ENCODE measurements at places on chromosomes 13 and 19.

DNA sequence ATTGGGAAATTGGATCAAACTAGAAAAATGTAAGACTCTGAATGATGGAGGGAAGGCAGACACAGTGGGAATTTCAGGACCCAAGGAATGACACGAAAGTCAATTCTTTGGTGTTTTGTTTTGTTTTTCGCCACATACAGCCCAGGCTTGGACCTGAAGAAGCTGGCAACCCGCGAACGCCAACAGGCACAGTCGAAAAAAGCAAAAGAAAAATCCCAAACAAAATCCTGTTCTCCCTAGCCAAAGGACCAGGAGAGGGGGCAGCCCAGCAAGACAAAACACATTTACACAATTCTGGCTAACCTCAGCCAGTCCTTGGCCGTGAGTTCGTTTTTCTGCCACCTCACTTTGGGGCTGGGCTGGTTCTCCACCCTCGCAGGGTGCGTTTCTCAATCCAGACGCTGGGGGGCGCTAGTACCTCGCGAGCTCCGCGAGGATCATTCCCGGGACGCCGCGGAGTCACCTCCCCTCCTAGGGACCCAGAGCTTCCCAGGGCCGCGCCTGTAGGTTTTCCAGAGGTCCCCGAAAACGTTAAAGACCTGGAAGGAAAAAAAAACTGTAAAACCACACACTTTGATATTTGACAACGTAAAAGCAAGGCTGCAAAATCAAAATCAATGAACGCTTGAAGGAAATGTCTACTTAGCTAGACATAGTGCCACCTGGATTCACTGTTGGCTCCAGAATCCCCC, 34.9 kb upstream of the TPM4 start:
- DNase-seq = peak; percentile 62

GRCh38 chr13:22960827-22961226, 220.0 kb upstream of the SGCG start:
- DNase-seq = no peak

- DNase-seq = peak; percentile 54
Measured at GRCh38 chr19:38852231-38853044, 2.7 kb upstream of the HNRNPL start.

- DNase-seq = peak; percentile 88
Measured at GRCh38 chr13:105773863-105774538, 761.5 kb downstream of the EFNB2 start.

DNA sequence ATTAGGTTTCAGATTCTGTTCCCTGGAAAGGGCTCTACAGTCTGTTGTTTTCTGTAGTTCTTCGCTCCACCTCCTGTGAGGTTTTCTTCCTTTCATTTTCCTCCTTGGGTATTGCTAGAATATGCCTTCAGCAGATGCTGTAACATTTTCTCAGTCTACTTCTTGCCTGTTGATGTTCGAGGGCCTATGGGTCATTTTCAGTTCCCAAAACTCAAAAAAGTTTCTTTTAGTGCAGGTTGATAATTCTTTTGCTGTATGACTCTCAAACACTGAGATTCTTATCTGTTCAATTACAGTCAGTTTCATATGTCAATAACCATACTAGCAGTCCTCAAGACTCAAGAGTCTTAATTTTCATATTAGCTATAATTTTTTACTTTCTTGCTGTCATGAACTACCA, 268.3 kb downstream of the RFC3 start:
- DNase-seq = no peak

DNA sequence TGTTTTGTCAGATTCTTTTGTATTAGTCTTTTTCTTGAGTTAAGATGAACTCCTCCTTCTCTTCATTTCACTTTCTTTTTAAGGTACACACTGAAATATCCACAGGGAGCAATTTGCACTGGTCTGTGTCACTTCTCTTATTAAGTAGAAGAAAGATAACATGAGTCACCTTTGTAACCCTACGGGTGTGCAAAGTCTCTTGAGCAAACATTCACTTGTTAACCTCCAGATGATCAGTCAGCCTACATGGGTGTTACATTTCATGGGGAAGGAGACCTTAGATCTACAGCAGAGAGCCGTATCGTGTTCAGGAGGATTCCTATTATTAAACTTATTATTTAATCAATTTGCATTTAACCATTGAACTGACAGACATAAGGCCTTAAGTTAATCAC, 5.1 kb downstream of the ZNF507 start:
- DNase-seq = no peak

GRCh38 chr13:38944219-38944618, 46.4 kb downstream of the STOML3 start:
- DNase-seq = no peak

GRCh38 chr13:23087880-23088279, 92.9 kb upstream of the SGCG start:
- DNase-seq = peak; percentile 2

DNA sequence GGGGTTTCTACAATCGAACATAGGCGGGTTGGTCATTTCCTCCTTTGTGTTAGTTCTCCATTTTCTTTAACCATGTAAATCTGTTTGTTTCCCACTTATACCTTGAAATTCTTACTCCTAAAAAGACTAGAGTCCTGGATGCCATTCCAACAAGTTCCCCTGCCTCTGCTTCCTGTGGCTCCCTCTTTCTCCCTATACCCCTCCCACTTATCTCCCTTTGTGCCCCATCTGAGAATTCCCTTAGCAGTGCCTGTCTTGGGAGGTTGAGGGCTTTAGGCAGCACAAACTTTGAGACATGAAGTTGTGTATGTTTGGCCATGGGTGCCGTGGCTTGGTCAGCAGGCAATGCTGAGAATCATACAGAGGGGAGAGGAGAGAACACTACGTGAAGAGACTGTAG, 176.4 kb downstream of the RGCC start:
- DNase-seq = no peak

All from astrocyte of the spinal cord (primary cell).